EH (cell line): ENCODE measurements at places on chromosomes 3 and 15.

- no peak for DNase-seq
Measured at GRCh38 chr15:78207641-78208340, 26.6 kb downstream of the ACSBG1 start.

DNA sequence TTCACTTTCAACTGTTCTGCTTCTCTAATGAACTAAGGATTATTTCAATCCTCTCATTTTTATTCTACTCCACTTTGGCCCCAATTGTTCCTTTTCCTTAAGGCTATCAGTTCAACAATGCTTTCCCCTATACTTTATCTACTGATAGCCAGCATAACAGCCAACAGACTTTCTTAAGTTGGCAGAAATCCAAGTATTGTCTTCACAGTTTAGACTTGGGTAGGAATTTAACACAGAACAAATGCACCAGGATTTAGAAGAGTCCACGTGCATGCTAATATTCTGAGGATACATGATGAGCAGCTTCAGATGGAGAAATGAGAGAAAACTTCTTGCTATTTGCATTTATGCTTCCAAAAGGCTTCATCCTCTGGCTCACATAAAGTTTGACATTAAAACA is 54.8 kb downstream of the FBN1 start:
- DNase-seq: no peak

GRCh38 chr15:55574096-55574495 is 14.0 kb downstream of the PYGO1 start:
- peak; percentile 10 for DNase-seq

- DNase-seq: no peak
Measured at GRCh38 chr3:181316482-181316881, 326.9 kb upstream of the DNAJC19 start.

- no peak for DNase-seq
Measured at GRCh38 chr15:75407083-75407482, 38.7 kb upstream of the MAN2C1 start.

DNA sequence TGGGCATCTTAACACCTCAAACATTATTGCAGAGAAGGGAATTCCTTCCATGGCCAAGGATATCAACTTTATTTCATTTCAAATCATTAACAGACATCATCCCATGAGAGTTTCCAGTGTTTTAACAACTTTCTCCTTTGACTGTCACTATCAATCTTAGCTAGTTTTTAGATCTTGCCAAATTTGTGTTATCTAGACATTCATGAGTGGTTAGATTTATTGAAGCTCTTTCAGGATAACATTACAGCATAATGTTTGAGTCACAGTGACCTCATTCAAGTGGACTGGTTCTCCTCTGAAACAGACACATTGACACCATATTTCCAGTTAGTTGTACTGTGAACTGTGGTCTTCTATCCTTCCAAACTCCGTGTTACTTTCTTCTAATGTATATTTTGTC is 8.6 kb upstream of the TNFAIP8L3 start:
- DNase-seq: peak; percentile 71

DNA sequence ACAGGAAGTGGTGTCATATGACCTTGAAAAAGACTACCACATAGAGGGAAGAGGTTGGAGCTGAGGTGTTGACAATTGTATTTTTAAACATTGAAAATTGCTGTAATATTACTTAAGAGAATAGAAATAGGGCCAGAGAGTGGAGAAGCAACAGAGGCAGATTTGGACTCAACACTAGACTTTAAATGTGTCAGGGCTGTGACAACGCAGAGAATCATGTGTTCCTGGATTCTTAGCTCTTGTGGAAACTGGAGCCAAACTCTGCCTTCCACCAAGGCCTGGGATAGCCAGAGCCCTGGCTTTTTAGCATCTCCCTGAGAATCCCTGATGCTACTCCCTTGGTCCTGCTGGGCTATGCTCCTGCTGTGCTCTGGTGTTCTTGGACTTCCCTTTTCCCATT is 277.5 kb downstream of the KCNH8 start:
- no peak for DNase-seq

- peak; percentile 55 for DNase-seq
Measured at GRCh38 chr3:159800434-159801155, 188.0 kb upstream of the IL12A start.

DNA sequence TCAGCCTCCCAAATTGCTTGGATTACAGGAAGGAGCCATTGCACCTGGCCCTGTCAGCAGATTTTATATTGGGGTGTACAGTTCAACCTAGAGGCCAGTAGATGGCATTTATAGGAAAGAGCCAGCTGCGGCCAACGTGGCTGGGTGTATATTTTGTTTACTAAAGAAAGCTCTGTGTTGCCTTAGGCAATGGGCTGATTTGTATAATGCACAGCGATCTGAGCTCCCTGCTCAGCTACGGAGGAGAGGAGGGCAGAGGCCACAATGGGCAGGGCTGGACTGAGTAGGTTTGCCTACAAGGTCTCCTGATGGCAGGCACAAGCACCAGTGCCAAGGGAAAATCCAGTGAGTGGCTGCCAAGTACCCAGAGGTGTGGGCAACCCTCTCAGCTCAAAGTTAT is 282.4 kb downstream of the ARPP21 start:
- DNase-seq: no peak

DNA sequence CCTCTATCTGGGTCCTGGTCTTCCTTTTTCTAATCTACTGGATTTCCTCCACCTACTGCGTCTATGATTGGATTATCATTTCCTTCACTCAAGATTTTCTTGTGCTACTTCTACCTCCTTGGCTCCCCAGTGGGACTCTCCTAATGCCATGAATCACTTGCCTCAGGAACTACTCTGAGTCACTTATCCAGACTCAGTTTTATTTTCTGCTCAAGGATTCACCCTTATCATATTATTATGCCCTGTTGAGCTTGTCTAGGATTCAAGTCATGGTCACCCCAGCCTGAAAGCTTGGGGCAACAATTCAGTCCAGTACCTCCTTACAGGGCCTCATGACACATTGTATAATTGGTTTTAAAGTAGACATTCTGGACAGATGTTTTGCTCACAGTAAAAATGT is 968.1 kb downstream of the ROBO1 start:
- DNase-seq: peak; percentile 3

DNA sequence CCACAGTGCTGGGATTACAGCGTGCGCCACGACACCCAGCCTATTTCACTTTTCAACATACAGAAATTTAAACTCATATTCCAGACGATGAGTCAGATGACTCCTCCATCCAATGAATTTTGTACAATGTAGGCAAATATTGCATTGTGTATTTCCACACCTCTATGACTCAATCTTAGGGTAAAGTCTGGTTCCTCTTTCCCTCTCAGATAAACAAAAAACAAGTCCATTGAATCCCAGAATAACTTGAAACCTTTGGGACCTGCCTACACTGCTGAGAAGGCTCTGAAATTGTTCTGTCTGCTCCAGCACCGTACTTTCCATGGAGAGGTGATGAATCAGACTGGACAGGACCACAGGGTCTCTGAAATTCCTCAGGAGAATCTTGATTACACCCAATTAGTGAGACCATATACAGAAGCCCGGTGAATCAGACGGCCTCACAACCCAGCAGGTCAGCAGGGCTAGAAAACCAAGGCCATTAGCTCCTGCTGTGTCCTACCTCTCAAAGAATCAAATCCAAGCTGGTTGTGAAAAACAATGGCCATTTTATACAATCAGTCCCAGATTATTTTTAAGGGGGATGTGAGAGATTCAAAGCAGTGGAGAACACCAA is 112.6 kb downstream of the ERC2 start:
- DNase-seq: no peak

DNA sequence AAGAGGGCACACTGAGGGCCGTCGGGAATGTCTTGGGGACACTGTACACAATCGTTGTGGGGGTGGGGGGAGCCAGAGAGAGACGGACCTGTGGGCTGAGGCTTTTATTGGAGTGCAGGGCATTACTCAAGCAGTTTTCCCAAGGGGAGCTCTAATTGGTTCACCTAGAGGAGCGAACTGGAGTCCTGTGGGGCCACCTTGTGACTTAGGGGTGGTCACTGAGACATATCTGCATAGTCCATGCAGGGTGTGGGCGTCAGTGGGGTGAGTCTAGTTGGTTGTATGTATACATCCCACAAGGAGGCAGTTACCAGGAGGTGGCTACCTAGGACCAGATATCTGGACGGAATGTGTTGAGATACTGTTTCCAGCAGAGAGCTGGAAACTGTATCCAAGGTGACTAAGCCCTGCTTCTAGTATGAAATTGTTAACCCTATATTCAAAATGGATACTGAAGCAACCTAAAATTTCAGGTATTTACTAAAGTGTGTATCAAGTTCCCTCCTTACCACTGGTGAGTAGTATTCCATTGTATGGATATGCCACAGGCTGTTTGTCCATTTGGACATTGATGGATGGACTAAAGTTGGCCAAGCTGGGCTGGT is 2.6 kb upstream of the PIGZ start:
- DNase-seq: no peak

- no peak for DNase-seq
Measured at GRCh38 chr15:64987136-64987535, 2.6 kb downstream of the SPG21 start.

- peak; percentile 61 for DNase-seq
Measured at GRCh38 chr3:98777801-98778220, 14.7 kb downstream of the ST3GAL6 start.

DNA sequence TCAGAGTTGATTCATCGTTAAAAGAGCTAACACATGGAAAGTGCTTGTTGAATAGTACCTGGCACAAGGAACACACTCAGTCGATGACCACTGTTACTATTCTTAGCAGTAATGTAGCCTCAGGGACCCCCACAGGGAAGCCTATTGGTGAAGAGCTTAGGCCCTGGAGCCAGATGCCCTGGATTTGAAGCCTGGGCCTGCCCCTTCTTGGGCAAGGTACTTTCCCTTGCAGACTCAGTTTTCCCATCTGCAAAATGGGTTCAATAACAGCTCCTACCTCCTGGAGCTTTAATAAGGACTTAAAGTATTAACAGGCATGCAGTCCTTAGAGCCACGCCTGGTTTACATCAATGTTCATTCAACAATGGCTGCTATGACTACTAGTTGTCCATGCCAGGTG is 96.9 kb upstream of the WNT5A start:
- no peak for DNase-seq

GRCh38 chr3:186976837-186977750 is 46.8 kb downstream of the ST6GAL1 start:
- no peak for DNase-seq

DNA sequence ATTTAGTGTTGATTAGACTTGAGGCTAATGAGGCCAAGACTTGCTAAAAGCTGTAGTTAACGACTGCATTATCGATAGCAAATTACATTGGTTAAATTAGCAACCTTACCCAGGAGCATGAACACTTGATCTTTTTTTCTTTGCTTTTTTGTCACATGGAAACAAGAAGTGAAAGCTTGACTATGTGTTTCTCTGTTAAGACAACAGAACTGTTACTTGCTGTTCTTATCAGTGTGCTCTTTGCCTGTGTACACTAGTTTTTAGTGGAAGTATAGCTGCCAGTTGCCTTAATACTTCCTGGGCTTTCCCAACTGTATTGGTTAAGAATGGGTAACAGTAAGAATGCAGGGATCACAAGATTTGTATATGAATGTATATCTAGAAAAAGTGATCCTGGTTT is 625.5 kb downstream of the NAALADL2 start:
- DNase-seq: no peak

DNA sequence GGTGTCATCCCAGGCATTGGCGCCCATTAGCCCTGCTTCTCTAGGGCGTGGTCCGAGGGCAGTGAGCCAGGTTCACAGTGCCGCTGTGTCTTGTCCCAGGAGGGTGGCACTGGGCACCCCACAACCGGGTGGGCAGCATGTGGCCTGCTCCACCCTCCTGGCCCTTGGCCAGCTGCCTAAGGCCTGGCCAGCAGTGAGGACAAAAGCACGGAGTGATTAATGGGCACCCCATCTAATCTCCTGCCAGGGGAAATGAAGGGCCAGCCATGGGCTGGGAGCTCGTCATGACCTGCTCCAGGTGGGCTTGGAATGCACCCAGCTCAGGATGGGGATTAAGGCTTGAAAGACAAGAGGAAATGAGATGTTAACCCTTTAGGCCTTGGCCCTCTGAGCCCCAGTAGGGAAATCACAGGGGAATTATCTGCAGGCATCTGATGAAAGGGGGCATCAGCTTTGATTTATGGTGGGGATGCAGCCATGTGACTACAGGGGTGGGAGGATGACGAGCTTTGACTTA is 5.2 kb downstream of the THSD4 start:
- DNase-seq: no peak

- peak; percentile 20 for DNase-seq
Measured at GRCh38 chr3:158420654-158421396, 150.2 kb upstream of the MLF1 start.

- DNase-seq: no peak
Measured at GRCh38 chr15:53872410-53872809, 105.8 kb upstream of the UNC13C start.

DNA sequence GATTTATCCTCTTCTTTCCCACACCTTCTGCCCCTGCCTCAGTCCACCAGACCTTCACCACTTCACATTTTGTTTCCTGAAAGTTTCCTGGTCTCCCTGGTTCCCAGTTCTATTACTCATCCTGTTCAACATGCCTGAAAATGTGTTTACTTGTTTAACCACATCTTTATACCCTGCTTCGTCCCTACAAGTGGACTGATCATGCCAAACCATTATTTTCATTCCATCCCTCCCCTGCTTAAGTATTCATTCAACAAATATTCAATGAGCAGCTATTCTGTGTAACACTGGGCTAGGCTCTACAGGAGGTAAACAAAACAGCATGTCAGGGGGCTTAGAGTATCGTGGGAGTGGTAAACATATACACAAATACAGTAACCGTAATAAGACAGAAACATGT is 5.5 kb downstream of the MYO5A start:
- DNase-seq: peak; percentile 91

DNA sequence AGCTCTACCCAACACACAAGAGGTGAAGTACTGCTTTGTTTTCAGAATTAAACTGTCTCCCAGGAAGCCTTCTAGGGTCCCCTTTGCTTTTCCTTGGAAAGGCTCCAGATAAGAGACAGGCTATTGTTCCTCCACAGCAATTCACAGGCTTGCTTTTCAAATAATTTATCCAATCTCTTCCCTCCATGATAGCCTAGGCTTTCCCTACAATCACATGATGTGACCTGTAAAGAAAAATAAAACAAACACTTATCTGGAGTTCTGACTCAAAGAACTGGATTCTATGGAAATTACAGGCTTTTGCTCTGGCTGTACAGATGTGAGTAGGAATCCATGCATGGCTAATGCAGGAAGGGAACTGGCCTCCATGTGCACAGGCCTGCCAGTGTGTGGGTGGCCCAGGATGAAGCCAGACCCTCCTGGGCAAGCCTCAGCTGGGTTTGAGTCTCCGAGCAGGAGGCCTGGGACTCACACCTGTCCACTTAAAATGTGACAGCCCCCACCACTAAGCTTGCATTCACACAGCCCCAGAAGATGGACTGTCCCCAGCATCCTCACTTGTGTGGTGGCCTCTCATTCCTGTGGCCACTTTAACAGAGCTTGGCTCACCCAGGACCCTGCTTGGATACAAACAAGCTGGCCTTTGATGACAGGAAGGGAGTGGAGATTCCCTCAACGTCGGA is 75.8 kb upstream of the LEKR1 start:
- DNase-seq: peak; percentile 72

- peak; percentile 30 for DNase-seq
Measured at GRCh38 chr15:70156671-70157271, 59.1 kb upstream of the TLE3 start.

DNA sequence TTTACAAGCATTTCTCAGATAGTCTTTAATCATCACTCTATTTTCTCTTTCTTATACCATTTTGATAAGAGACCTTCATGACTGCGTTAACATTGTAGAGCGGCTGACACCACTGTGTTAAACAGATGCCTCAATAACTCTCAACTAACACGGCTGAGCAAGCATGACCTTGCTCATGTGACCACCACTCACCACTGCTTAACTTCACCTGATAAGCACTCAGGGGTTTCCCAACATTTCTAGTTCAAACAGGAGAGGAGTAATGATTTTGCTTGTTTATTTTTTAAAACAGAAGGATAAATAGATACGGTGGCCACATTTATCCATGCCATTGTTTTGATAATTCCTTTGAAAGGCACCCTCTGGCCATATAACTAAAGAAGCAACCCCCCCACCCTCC is 37.7 kb upstream of the TMEM45A start:
- no peak for DNase-seq
